ENCODE measurements at places on chromosomes 16 and 17.

DNA sequence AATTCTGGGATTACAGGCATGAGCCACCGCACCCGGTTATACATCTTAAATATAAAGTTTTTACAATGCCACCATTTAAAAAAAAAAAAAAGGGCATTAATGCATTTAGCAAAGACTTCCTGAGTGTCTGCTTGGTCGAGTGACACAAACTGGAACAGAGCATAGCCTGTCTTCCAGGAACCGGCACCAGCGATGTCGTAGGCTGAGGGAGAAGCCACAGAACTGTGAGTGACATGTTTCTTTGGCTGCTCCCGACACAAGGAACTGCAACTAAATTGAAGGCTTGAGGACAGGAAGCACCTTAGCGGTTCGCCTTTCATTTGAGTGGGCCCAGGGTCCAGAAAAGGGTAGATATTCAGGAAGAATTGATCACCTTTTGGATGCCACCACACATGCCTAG is 717.8 kb downstream of the MAF start:
- DNase-seq = no peak

- no peak for DNase-seq
These were observed 497.1 kb upstream of the CDH11 start for GRCh38 chr16:65618931-65619330.

DNA sequence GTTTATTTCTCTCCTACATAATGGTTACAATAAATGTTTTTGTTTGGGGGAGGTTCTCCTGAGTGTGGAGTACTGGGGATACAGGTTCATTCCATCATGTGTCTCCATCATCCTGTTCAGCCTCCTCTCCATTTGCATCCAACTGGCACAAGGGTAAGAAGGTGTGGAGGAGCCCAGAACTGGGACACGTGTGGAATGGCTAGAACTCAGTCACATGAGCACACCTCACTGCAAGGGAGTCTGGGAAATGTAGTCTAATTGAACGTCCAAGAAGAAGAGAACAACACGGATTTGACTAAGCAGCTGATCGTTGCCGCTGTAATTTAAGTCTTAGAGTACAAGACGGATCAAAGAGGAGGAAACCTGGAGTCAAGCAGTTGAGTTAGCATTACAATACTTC is 6.1 kb downstream of the OR1A1 start:
- no peak for DNase-seq

DNA sequence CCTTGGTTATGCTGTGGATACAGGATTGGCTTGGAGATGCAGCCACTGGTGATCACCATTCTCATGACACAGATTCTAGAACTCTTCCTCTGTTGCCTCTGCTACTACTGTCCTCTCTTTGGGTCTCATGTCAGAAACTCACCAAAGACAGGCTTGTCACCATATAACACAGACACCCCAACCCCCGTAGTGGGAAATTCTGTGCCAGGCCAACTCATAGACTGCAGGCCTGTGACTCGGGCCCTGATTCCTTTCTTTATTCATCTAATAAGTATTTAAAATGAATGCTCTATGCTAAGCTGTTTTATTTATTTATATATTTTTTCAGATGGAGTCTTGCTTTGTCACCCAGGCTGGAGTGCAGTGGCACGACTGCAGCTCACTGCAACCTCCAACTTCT is 9.5 kb downstream of the CYB5D2 start:
- DNase-seq = no peak

GRCh38 chr17:79997011-79997660 is 38.5 kb downstream of the TBC1D16 start:
- peak; percentile 89 for DNase-seq

- DNase-seq = no peak
These were observed 1.4 kb upstream of the LHX1 start for GRCh38 chr17:36935671-36936454.

DNA sequence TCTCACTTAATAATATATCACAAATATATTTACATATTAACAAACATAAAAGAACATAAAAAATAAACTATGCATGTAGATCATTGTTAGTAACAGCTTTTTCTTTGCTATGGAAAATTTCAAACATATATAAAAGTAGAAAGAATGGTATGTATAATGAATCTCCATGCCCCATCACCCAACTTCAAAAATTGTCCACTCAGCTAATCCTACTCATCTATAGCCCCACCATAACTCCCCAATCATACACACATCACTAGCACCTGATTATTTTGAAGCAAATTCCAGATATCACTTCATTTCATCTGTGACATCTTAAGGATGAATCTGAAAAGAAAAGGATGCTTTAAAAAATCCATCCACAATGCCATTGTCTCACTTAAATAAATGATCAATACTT is 46.8 kb downstream of the SHISA6 start:
- no peak for DNase-seq

DNA sequence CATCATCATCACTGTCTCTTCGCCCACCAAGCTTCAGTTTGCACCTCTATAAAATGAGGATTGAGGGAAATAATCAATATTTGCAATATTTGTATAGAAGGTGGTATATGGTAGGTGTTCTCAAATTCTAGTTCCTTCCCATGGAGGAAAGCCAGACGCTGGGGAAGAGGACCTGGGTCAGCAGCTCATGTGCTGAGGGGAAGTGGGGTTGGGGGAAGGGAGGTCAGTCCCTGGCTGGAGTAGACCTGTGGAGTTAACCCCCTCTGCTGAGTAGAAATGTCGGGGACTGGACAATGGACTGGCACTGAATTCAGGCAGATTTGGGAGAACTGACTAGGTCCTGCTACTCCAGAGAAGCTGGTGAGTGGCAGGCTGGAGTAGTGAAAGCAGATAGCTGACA is 12.8 kb upstream of the ITGB3 start:
- DNase-seq = no peak

- no peak for DNase-seq
These were observed 714 bp downstream of the SPATA33 start for GRCh38 chr16:89658221-89658879.

DNA sequence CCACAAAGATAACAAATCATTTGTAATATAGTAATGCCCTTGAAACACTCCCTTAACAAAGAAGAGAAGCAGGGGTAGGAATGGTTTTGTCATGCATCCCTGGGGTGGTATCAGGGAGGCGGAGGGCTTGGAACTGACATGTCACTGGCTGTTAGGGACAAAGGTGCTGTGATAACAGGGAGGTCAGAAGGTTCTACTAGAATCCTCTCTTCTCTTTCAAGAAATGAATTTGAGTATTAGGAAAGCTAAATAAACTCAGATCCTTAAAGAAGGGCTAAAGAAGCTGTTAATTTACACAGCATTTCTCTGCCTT is 65.4 kb upstream of the ADAMTS18 start:
- DNase-seq = no peak

DNA sequence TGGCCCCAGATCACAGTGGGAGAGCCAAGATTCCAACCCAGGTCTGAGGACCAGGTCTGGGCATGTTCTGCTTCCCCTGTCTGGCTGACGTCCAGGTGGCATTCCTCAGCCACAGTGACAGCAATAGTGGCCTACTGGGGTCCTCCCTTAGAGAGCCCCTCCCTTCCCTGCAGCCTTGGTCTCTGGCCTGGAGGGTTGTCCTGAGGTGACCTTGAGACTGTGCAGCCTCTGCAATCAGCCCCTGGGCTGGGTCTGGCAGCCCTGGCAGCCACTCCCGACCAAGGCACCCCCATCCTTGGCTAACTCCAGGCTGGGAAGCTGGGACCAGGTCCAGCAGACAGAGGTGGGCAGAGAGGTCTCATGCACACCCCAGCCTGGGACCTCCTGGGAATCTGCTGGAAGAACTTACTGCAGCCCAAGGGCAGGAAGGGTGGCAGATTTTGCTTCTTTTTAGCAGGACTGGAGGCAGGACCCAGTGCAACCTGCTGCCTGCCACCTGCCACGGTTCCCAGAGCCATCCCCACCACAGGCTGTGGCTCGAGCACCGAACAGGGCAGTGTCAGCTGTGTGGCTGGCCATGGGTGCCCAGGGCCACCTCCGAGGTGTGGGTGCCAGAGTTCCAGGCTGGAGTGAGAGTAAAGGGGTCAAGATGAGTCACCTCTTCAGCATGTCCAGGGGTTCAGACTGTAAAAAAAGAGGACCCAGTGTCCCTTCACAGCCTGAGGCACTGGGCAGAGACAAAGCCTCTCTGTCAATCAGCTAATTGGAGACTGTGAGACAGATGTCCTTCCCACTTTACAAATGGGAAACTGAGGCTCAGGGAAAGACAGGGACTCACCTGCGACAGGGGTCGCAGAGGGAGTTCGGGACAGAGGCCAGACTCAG is 12.6 kb downstream of the GRB7 start:
- DNase-seq = no peak

DNA sequence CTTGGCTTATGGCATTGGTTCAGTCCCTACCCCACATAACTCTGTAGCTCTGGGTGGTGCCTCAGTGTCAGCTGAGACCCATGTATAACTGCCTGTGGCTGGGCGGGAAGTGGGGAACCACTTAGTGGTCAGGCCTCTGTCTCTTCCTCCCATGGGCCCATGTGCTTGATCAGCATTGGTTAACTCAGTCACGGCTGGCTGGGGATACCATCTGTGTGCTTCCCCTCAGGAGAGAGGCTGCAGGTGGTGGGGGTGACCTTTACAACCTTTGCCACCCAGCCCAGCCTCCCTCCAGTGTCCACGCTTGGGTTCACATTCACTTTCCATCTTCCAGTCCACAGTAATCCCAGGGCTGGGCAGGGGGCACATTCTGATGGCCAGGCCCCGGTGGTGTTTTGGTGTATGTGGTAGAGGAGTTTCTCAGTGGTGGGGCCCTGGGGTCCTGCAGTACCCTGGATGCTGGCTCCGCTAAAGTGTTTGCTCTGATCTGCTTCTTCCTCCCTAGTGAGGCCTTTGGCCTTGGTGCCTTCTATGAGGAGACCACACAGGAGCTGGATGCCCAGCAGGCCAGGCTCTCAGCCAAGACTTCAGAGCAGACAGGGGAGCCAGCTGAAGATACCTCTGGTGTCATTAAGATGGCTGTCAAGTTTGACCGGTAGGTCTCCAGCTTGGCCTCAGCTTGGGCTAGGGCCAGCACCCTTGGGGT is 10.2 kb upstream of the NFATC3 start:
- peak; percentile 77 for DNase-seq

DNA sequence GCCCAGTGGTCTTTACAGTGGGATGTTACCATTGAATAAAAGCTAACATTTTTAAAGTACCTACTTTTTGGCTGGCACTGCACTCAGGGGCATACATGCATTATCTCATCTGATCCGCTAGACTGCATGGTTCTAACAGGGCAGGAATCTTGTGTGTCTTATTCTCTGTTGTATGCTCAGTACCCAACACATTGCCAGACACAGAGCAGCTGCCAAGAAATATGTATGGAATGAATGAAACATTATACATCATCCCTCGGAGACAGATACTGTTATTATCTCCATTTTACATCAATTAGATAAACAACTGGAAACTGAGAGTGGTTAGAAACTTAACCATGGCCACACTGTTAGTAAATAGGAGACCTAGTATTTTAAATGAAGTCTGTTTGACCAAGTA is 74.1 kb upstream of the CDH11 start:
- no peak for DNase-seq

DNA sequence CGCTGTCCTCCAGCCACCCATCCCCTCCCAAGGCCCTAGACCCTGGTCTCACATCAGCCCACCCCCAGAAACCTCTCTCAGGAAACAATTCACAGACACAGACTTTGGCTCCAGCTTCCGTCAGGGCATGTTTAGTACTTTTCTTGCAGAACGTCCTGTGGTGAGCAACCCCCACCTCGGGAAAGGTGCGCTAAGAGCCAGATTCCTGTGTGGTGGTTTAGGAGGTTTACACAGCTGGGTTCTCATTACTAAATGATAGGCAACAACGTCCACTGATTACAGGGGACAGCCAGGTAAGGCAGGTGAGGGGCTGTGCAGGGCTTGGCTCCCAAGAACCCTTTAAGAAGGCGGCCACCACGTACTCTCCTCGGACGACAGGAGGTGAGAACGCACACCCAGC is 29.3 kb downstream of the KIFC3 start:
- no peak for DNase-seq

DNA sequence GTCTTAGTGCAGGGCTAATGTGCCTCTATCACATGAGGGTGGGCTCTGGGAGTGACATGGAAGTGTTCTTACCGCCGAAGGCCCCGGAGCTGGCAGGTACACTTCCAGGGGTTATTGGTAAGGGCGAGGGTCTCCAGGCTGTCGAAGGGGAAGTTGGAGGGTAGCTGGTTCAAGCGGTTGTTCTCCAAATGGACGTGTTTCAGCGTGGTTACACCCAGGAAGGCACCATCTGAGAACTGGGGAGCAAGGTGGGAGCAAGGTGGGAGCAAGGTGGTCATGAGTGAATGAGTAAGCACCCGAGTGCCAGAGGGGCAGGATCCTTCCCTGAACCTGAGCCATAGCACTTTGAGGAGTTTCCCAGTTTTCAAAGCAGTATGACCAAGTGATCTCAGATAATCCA is 3.0 kb downstream of the CHAD start:
- DNase-seq = no peak

DNA sequence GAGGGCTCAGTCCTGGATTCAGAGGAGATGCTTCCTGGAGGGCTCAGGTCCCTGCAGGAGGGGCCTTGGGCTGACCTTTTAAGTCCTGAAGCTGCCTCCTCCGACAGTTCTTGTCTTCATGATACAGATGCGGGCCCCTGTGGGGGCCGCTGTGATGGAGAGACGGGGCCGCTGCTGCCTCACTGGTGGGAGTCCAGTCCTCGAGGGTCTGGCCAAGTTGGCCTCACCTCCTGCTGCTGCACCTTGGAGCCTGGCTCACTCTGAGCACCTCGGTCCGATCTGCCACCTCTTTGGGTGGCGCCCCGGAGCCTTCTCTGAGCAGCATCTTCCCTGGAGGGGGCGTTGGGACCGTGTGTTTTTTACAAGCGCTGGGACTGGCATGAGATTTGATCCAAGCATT is 79.1 kb downstream of the KLHDC4 start:
- no peak for DNase-seq

DNA sequence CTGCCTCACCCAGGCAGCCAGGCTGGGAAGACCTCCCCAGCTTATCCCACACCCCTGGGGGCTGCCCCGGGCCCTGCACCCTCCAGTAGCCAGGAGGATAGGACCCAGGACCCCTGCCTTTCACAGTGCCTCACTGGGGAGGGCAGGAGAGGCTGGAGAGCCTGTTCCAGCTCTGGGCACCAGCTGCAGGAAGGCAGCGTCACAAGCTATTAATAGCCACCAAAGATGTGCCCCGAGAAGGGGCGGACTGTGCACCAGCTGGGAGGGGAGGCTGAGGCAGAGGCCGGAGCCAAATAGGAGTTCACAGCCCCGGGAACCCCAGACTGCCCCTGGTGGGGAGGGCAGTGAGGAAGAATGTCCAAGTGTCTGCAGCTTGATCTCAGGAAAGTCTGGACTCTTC is 8.8 kb downstream of the SBK1 start:
- DNase-seq = no peak

GRCh38 chr16:10678655-10679054 is 16.1 kb downstream of the TEKT5 start:
- no peak for DNase-seq

DNA sequence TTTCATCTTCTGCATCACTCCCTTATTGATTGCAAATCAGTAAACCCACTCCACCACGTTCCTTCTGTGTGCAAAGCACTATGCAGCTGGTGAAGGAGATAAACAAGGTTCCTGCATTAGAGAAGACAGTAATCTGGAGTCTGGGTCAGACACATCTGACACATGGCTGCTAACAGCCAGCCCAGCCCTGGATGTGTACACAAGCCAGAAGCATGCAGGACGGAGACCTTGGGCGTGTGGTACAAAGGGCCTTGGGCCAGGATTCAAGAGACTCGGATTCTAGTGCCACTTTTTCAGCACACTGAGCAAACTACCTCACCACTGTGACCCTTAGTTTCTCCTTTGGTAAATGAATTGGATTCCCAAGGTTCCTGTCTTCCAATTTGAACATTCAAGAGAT is 86.6 kb upstream of the DNAH9 start:
- DNase-seq = no peak

Data from CD4-positive, alpha-beta T cell treated with Interleukin-4 for 4 hours (primary cell).